ENCODE measurements at places on chromosomes 13 and 19. TPM values are rescaled to one million over a fixed set of nuclear protein-coding genes. Genes with fewer than 3 reads are reported as not detected.

DNA sequence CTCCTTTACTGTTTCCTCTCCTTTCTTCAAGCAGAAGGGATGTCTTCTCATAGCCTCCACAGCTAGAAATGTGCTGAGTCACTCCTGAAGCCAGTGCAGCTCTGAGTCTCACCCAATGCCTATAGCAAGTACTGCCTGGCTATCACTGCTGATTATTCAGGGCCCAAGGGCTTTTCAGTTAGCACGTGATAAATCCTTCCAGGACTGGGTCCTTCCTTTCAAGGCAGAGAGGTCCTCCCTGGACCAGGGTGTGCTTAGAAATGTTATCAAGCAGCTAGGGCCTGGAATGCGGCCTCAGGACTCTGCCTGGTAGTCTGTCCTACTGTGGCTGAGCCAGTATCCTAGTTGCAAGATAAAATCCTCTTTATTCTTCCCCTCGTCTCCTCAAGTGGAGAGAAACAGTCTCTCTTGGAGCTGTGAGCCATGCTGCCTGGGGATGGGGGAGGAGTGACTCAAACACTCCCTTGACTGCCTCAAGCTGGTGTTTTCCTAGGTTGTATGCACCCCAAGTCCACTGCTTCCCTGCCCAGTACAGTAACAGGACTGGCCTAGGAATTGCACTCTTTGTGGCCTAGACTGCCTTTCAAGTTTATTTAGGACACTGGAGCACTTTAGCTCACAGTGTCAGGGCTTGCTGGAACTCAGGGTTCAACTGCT lies 198.7 kb upstream of the SERP2 start:
- H3K4me3 ChIP-seq = no peak overlapping the region
- H3K36me3 ChIP-seq = no peaks in the 10 kb centered on the region
- no peak overlapping the region for H3K27ac ChIP-seq
- H3K4me1 ChIP-seq = no peaks in the 10 kb centered on the region
- no peaks in the 10 kb centered on the region for H3K27me3 ChIP-seq

- no peaks in the 10 kb centered on the region for H3K36me3 ChIP-seq
- no peaks in the 10 kb centered on the region for H3K4me1 ChIP-seq
- H3K4me3 ChIP-seq = no peak overlapping the region
These were observed 34.9 kb upstream of the POMP start for GRCh38 chr13:28623782-28624706.

DNA sequence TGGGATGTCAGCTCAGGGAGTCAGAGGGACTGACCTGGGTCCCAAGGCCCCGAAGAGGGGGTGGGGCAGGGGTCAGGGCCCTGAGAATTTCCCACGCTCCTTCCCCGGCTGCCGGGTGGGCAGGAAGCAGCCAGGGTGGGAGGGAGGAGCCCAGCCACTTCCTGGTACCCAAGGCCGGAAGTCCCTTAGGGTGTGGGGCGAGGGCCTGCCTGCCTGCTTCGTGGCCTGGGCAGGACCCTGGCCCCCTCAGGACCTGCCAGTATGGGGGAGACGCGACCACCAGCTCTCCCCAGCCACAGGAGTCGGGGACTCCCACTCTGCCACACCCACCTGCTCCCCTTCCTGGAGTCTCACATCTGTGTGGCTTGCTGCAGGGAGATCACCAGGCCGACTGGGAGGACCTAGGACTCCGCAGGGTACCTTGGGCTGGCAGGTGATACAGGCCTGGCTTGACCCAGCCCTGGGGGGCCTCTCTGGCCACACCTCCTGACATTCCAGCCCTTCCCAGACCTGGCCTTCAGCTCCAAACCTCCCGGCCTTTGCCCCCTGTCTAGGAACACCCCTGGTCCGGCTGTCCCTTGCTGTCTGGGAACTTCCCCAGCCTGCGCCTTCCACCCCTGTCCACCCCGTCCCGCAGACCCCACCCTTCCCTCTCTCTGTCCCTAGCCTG lies 9.8 kb upstream of the CIRBP start:
- no peaks in the 10 kb centered on the region for H3K27me3 ChIP-seq
- peaks cover 6% of the 10 kb centered on the region for H3K4me1 ChIP-seq
- H3K27ac ChIP-seq = peak overlapping the region; percentile 92
- DNase-seq = peak; percentile 89
- peaks cover 25% of the 10 kb centered on the region for H3K36me3 ChIP-seq

DNA sequence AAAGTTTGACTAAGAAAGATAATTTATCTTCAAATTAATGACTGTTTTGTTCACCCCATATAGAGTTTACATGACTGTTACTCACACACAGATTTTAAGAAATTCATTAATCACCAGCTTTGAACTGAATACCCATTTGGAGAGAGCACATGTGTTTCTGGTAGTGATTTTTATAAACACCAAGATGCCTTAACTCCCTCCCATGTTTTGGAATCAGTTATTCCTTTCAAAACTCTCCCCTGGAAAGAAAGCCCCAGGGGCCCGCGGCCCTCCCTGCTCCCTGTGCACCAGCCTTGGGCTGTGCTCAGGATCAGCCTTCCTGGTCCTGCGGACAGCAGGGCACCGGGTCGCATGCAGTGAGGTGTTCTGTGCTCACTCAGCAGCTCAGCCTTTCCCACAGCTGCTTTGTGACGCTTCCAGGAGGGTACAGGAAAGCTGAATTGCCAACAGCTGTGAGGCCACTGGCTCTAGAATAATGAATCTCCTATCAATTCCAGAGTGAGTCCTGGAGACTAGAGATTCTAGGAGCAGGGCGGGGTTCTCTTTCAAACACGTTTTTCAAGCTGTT lies 483.2 kb downstream of the EFNB2 start:
- H3K4me3 ChIP-seq = no peak overlapping the region
- no peaks in the 10 kb centered on the region for H3K36me3 ChIP-seq
- H3K27ac ChIP-seq = no peak overlapping the region
- no peaks in the 10 kb centered on the region for H3K4me1 ChIP-seq

DNA sequence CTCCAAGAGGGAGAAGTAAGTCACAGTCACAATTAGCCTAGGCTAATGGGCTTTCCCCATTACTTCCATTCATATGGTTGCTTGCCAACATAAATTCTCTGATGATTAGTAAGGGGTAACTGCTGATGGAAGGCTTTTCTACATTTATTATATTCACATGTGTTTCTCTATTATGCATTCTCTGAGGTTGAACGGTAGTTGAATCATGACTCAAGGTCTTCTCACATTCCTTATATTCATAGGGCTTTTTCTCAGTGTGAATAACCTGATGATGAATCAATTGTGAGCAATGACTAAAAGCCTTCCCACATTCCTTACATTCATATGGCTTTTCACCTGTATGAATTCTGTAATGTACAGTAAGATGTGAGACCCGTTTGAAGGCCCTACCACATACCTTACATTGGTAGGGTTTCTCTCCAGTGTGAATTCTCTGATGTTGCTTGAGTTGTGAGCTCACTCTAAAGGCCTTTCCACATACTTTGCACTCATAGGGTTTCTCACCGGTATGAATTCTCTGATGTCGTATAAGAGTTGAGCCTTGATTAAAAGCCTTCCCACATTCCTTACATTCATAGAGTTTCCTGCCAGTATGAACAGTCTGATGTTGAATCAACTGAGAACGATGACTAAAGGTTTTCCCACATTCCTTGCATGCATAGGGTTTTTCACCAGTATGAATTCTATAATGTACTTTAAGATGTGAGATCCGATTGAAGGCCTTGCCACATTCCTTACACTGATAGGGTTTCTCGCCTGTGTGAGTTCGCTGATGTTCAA lies 9.3 kb downstream of the ZNF582 start:
- no peaks in the 10 kb centered on the region for H3K36me3 ChIP-seq
- H3K4me1 ChIP-seq = no peaks in the 10 kb centered on the region
- no peak for DNase-seq
- H3K27ac ChIP-seq = no peak overlapping the region

DNA sequence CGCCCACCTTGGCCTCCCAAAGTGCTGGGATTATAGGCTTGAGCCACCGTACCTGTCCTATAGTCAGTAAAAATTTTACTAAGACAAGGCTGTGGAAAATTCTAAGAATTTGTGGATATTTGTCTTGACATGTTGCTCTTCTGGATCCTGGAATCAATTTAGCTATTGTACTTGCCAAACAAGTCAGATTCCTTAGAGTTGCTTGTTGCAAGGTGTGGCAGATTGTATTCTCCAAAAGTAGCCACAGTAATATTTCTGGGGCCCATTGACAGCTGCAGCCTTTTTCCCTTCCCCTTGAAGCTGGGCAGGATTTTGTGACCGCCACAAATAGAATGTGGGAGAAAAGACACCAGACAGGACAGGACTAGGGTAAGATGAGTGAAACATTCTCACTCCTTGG lies 98.8 kb upstream of the TMTC4 start:
- no peaks in the 10 kb centered on the region for H3K27me3 ChIP-seq
- no peaks in the 10 kb centered on the region for H3K4me1 ChIP-seq
- DNase-seq = no peak

DNA sequence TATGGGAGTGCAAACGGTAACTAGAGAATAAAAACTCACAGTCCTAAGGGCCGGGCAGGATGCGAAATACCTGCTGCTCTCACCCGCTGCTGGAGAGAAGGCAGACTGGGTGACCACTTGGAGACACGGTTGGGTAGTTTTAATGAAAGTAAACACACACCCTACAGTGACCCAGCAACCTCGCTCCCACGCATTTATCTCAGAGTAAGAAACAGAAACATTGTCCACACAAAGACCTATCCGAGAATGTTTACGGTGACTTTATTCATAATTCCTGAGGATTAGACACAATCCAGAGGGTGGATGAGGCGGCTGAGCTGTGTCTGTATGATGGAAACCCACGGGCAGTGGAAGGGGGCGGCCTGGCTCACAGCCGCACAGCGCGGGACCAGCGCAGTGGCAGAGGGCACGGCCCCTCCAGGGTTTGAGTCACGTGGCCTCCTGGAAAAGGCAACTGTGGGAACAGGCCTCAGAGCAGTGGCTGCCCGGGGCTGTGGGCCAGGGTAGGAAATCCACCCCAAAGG lies 73.5 kb upstream of the C13orf46 start:
- no peak for DNase-seq
- no peaks in the 10 kb centered on the region for H3K27me3 ChIP-seq
- H3K27ac ChIP-seq = no peak overlapping the region
- no peaks in the 10 kb centered on the region for H3K4me1 ChIP-seq
- no peak overlapping the region for H3K4me3 ChIP-seq

- no peak overlapping the region for H3K4me3 ChIP-seq
- no peak for DNase-seq
- no peaks in the 10 kb centered on the region for H3K4me1 ChIP-seq
- no peaks in the 10 kb centered on the region for H3K27me3 ChIP-seq
- H3K36me3 ChIP-seq = no peaks in the 10 kb centered on the region
These were observed 391.8 kb downstream of the KLF5 start for GRCh38 chr13:73450583-73450982.

GRCh38 chr19:29329460-29330134 lies 116.6 kb upstream of the UQCRFS1 start:
- no peaks in the 10 kb centered on the region for H3K4me1 ChIP-seq
- H3K27ac ChIP-seq = no peak overlapping the region
- H3K27me3 ChIP-seq = no peaks in the 10 kb centered on the region
- DNase-seq = no peak

TMEM38A gene
- 4.9 TPM for total RNA-seq

CEACAM19 gene
- 4.7 TPM for total RNA-seq

TSSK6 gene
- total RNA-seq = 1.4 TPM

Measured in right lobe of liver (tissue), 6 donors.